ENCODE measurements at places on chromosomes 2 and 18.
A peak's percentile ranks its signal among the peaks of the same experiment; 100 is the strongest.

GRCh38 chr2:190532581-190532980 lies 1.9 kb downstream of the NEMP2 start:
- no peak for ATAC-seq

GRCh38 chr2:24708537-24709152 lies 84.5 kb downstream of the PTRHD1 start:
- ATAC-seq, result peak; percentile 70

- peak; percentile 96 for ATAC-seq
Measured at GRCh38 chr2:159797543-159798375, at the start of gene CD302. TSS of gene CD302 (minus strand) at chr2:159798208. CDS start at chr2:159798198, 10 bp downstream.

- no peak for ATAC-seq
Measured at GRCh38 chr2:96341641-96342040, 6.1 kb downstream of the NCAPH start.

- ATAC-seq, result no peak
Measured at GRCh38 chr2:130764035-130764820, 8.9 kb downstream of the AMER3 start.
